ENCODE measurements at places on chromosomes 12 and 14.
A peak's percentile ranks its signal among the peaks of the same experiment; 100 is the strongest.

GRCh38 chr12:132445884-132446632 is 43.9 kb upstream of the FBRSL1 start:
- no peak for DNase-seq

DNA sequence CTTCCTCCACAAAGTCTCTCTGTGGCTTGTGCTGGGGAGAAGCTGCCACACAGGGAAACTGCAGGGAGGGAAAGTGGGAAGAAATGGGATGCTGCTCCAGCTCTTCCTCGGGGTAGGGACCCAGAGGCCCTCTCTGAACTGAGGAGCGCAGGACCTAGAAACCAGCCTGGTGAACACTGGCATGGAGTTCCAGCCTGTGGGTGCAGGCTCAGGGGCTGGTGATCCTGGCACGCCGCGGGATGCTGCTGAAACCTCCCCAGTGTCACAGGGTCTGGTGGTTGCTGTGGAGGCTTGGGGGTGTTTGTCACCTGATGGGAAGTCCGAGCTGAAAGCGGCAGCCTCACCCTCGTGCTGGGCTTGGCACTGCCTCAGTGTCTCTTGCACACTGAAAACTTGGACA is 5.2 kb upstream of the KRT75 start:
- DNase-seq, result no peak

GRCh38 chr14:37403626-37404025 is 191.4 kb downstream of the FOXA1 start:
- no peak for DNase-seq

DNA sequence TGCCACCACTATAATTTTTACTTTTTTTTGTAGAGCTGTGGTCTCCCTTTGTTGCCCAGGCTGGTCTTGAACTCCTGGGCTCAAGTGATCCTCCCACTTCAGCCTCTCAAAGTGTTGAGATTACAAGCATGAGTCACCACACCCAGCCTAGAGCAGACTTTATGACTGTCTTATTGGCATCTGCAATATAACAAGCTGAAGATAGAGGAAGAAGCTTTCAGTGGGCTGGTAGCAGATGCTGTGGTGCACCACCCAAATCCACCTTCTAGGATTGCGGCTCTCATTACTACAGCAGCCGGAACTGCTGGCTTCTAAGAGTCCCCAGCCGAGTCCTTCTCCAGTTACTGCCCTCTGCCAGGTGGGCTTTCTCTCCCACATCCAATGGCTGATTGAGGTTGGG is 7.6 kb upstream of the STK38L start:
- DNase-seq, result peak; percentile 15

GRCh38 chr12:473863-474577 is 14.3 kb downstream of the B4GALNT3 start:
- DNase-seq, result no peak

- no peak for DNase-seq
These were observed 747.4 kb downstream of the VRK1 start for GRCh38 chr14:97544571-97544970.

GRCh38 chr12:60152756-60153155 is 556.9 kb downstream of the SLC16A7 start:
- no peak for DNase-seq

Measured in ACHN (cell line).